Hepatocyte (in vitro differentiated cells): ENCODE measurements at places on chromosomes 12 and 14. TPM values are rescaled to one million over a fixed set of nuclear protein-coding genes. Genes with fewer than 3 reads are reported as not detected.

TAS2R30 gene
- polyA plus RNA-seq = 0.08 TPM in 1 of 2 replicates, not detected in the other

PCED1B gene
- 6.4 and 6.6 TPM in 2 replicates for polyA plus RNA-seq

PTPN6 gene
- polyA plus RNA-seq = 20.8 and 25.4 TPM in 2 replicates

IFT43 gene
- polyA plus RNA-seq = 43.2 and 50.9 TPM in 2 replicates

DACT1 gene
- polyA plus RNA-seq = 13.2 and 14.0 TPM in 2 replicates
